ENCODE measurements at places on chromosomes 6 and 20.
A peak's percentile ranks its signal among the peaks of the same experiment; 100 is the strongest.

DNA sequence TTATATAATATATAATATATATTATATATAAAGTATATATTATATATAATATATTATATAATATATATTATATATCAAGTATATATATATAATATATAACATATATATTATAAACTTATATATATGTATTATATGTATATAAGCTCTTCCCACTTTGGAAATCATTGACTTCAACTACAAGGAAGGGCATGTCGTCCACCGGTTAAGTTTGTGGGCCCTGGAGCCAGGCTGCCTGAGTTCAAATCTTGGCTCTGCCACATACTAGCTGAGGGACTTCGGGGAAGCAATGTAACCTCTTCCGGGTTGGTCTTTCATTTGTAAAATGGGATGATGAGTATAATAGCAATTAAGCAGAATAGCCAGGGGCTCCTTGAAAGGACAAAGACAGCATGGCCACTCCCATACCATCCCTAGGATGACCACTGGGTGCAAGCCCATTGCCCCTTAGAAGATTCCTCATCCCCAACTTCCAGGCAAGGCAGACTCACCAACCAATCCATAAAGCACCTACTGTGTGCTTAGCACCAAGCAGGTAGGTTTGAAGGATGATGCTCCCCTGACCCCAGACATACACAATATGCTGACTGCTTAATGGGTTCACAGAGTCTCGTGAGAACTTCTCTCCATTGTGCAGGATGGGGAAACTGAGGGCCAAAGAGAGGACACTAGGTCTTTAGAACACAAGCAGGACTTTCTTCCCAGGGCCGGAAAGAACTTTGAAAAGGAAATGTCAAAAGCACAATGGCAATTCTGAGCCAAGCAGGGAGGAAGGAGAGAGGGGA lies 163.2 kb downstream of the MRPL14 start:
- no peak overlapping the region for H3K4me3 ChIP-seq
- no peaks in the 10 kb centered on the region for H3K4me1 ChIP-seq
- DNase-seq = no peak
- H3K27me3 ChIP-seq = peaks cover 15% of the 10 kb centered on the region

DNA sequence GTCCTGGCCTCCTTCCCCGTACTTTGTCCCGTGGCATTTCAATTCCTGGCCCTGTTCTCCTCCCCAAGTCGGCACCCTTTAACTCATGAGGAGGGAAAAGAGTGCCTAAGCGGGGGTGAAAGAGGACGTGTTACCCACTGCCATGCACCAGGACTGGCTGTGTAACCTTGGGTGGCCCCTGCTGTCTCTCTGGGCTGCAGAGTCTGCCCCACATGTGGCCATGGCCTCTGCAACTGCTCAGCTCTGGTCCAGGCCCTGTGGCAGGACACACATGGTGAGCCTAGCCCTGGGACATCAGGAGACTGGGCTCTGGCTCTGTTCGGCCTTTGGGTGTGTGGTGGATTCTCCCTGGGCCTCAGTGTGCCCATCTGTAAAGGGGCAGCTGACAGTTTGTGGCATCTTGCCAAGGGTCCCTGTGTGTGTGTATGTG lies 58.5 kb downstream of the SRC start:
- peaks cover 15% of the 10 kb centered on the region for H3K4me1 ChIP-seq
- peaks cover 26% of the 10 kb centered on the region for H3K27me3 ChIP-seq
- no peak for DNase-seq
- H3K4me3 ChIP-seq = no peak overlapping the region
- no peak overlapping the region for H3K27ac ChIP-seq

GRCh38 chr6:126182650-126183311 lies 157.1 kb upstream of the CENPW start:
- H3K36me3 ChIP-seq = peaks cover 2% of the 10 kb centered on the region
- no peak overlapping the region for H3K27ac ChIP-seq
- H3K27me3 ChIP-seq = no peaks in the 10 kb centered on the region
- peaks cover 11% of the 10 kb centered on the region for H3K4me1 ChIP-seq
- DNase-seq = no peak
- no peak overlapping the region for H3K4me3 ChIP-seq

GRCh38 chr20:44019638-44020335 lies 105.1 kb downstream of the TOX2 start:
- peak overlapping the region; percentile 71 for H3K4me3 ChIP-seq
- H3K36me3 ChIP-seq = no peaks in the 10 kb centered on the region
- no peak overlapping the region for H3K27ac ChIP-seq
- peaks cover 30% of the 10 kb centered on the region for H3K4me1 ChIP-seq
- DNase-seq = peak; percentile 32

- H3K27ac ChIP-seq = peak overlapping the region; percentile 99
- H3K4me1 ChIP-seq = peaks cover 61% of the 10 kb centered on the region
- peaks cover 1% of the 10 kb centered on the region for H3K36me3 ChIP-seq
- no peak for DNase-seq
- no peaks in the 10 kb centered on the region for H3K27me3 ChIP-seq
Observed at GRCh38 chr6:37257320-37257633, 295 bp upstream of the TBC1D22B start.

- H3K27ac ChIP-seq = no peak overlapping the region
- DNase-seq = peak; percentile 49
- no peaks in the 10 kb centered on the region for H3K36me3 ChIP-seq
- H3K4me1 ChIP-seq = peaks cover 14% of the 10 kb centered on the region
- peaks cover 59% of the 10 kb centered on the region for H3K27me3 ChIP-seq
- peak overlapping the region; percentile 92 for H3K4me3 ChIP-seq
Observed at GRCh38 chr6:106360989-106361430, 493 bp downstream of the CRYBG1 start.

- no peaks in the 10 kb centered on the region for H3K4me1 ChIP-seq
- H3K4me3 ChIP-seq = no peak overlapping the region
- H3K27ac ChIP-seq = no peak overlapping the region
- no peak for DNase-seq
Observed at GRCh38 chr20:6100246-6100645, 22.6 kb downstream of the FERMT1 start.

DNA sequence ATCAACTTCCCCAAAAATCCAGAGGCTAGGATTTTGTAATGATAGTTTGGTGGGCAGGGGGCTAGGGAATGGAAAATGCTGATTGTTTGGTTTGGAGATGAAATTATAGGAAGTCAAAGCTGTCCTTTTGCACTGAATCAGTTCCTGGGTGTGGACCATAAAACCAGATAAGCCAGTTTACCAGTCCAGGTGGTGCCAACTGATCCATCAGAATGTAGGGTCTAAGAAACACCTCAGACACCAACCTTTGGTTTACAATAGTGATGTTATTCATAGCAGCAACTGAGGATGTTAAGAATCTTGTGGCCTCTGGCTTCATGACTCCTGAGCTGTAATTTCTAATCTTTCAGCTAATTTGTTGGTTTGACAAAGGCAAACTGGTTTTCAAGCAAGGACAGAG lies 496.6 kb upstream of the EPHA7 start:
- H3K27ac ChIP-seq = no peak overlapping the region
- no peak overlapping the region for H3K4me3 ChIP-seq
- no peaks in the 10 kb centered on the region for H3K4me1 ChIP-seq
- no peak for DNase-seq
- H3K27me3 ChIP-seq = no peaks in the 10 kb centered on the region

GRCh38 chr6:54900666-54901065 lies 54.1 kb downstream of the FAM83B start:
- no peak overlapping the region for H3K27ac ChIP-seq
- no peaks in the 10 kb centered on the region for H3K36me3 ChIP-seq
- DNase-seq = no peak
- no peaks in the 10 kb centered on the region for H3K27me3 ChIP-seq
- H3K4me1 ChIP-seq = no peaks in the 10 kb centered on the region
- H3K4me3 ChIP-seq = no peak overlapping the region

DNA sequence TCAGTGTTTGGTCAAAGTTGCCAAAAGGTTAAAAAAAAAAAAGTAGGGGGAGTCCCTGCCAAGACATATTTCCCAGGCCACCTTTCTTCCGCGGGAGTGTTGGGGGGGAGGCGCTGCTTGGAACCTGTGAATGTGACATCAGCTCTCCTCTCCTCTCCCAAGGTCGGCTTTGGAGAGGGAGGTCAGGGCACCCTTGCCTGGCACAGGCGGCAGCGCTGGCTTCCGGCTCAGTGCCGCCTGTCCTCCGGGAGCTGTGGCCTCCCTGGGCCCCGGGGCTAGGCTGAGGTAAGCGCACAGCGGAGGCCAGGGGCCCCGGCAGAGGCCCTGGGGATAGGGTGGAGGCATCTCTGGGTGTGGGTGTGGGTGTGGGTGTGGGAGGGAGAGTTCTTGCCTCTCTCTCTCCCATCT lies 1.9 kb upstream of the EDN1 start:
- no peak overlapping the region for H3K27ac ChIP-seq
- H3K36me3 ChIP-seq = no peaks in the 10 kb centered on the region
- peaks cover 46% of the 10 kb centered on the region for H3K27me3 ChIP-seq
- no peak overlapping the region for H3K4me3 ChIP-seq
- peaks cover 27% of the 10 kb centered on the region for H3K4me1 ChIP-seq

GRCh38 chr6:110595112-110595511 lies 118.7 kb upstream of the SLC22A16 start:
- H3K27me3 ChIP-seq = no peaks in the 10 kb centered on the region
- H3K4me3 ChIP-seq = no peak overlapping the region
- no peak for DNase-seq
- peaks cover 22% of the 10 kb centered on the region for H3K4me1 ChIP-seq

- H3K36me3 ChIP-seq = no peaks in the 10 kb centered on the region
- no peak overlapping the region for H3K4me3 ChIP-seq
- DNase-seq = no peak
- H3K4me1 ChIP-seq = no peaks in the 10 kb centered on the region
- no peak overlapping the region for H3K27ac ChIP-seq
Observed at GRCh38 chr6:86765211-86765610, 172.1 kb upstream of the HTR1E start.

DNA sequence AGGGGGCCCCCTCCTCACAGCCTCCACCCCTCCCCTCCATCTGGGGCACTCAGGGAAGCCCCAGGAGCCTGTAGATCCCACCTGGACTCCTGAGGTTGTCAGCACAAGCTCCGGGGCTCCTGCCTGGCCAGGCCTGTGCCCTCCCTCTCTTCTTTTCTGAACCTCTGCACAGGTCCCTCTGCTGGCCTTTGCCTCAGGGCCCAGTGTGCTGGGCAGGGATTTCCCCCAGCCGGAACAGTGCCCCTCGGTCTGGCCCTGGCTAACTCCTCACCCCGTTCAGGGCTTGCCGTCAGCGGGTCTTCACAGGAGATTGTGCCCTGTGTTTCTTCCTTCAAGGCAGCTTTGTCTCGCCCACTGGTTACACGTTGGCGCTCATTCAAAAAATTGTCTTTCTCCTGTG lies 64.9 kb downstream of the SYNDIG1 start:
- no peaks in the 10 kb centered on the region for H3K27me3 ChIP-seq
- H3K4me3 ChIP-seq = no peak overlapping the region
- no peak for DNase-seq
- H3K27ac ChIP-seq = no peak overlapping the region
- H3K4me1 ChIP-seq = no peaks in the 10 kb centered on the region
- H3K36me3 ChIP-seq = peaks cover 7% of the 10 kb centered on the region

- H3K27me3 ChIP-seq = peaks cover 11% of the 10 kb centered on the region
- DNase-seq = no peak
- H3K36me3 ChIP-seq = no peaks in the 10 kb centered on the region
- H3K27ac ChIP-seq = no peak overlapping the region
- peaks cover 5% of the 10 kb centered on the region for H3K4me1 ChIP-seq
- no peak overlapping the region for H3K4me3 ChIP-seq
Observed at GRCh38 chr6:46356543-46356942, 134.7 kb downstream of the RCAN2 start.

DNA sequence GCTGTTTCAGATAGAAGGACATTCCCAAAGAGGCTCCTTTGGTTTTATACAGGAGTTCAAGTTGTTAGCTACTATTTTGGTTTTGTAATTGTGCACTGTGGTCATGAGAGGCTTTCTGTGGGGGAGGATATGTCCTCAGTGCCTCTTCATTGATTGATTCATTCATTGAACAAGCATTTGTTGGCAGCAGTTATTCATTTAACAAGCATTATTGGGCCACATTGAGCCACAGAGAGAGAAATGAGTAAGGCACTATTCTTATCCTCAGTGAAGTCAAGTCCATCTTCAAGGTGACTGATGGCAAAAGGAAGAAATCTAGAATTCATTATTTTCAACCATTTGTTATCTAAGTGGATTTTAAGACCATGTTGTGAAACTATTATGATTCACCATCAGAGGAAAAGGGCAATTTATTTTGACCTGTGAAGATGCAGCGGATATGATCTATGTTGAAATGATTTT lies 697.2 kb upstream of the CITED2 start:
- H3K27ac ChIP-seq = no peak overlapping the region
- no peaks in the 10 kb centered on the region for H3K36me3 ChIP-seq
- H3K4me3 ChIP-seq = no peak overlapping the region
- peaks cover 14% of the 10 kb centered on the region for H3K27me3 ChIP-seq

- H3K27me3 ChIP-seq = peaks cover 14% of the 10 kb centered on the region
- DNase-seq = peak; percentile 12
- peak overlapping the region; percentile 95 for H3K4me3 ChIP-seq
- peak overlapping the region; percentile 74 for H3K27ac ChIP-seq
Observed at GRCh38 chr6:11536795-11537194, 754 bp upstream of the TMEM170B start.

DNA sequence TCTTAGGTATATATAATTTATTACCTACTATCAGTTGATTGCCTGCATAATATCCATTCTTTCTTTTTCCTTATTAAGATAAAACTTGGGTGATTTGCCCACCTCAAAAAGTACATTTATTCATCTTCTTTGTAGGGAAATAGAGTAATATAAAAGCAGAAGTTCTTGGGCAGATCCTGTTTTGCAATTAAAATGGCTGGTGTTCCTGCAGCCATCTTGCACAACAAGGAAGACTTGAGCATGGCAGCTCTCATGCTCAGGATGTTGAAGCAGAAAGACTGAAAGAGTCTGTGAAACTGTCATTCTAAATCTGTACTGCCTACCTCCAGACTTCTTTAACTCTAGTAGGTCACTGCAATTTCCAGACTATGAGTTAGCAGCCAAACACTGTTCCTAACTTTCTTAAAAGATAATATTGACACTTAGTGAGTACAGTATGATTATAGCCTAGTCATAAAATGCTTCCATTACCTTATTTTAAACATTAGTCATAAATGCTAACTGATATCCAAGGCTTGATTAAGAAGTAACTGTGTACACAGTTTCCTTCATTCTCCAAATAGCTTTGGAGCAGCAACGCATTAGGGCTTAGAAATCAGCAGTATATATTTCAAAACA lies 24.6 kb upstream of the HTR1B start:
- H3K27me3 ChIP-seq = no peaks in the 10 kb centered on the region
- H3K4me3 ChIP-seq = no peak overlapping the region
- H3K36me3 ChIP-seq = no peaks in the 10 kb centered on the region
- no peak overlapping the region for H3K27ac ChIP-seq

GRCh38 chr6:113978084-113978675 lies 7.2 kb upstream of the HDAC2 start:
- DNase-seq = no peak
- H3K27me3 ChIP-seq = no peaks in the 10 kb centered on the region
- no peak overlapping the region for H3K27ac ChIP-seq
- H3K4me1 ChIP-seq = no peaks in the 10 kb centered on the region
- H3K36me3 ChIP-seq = no peaks in the 10 kb centered on the region
- H3K4me3 ChIP-seq = no peak overlapping the region

DNA sequence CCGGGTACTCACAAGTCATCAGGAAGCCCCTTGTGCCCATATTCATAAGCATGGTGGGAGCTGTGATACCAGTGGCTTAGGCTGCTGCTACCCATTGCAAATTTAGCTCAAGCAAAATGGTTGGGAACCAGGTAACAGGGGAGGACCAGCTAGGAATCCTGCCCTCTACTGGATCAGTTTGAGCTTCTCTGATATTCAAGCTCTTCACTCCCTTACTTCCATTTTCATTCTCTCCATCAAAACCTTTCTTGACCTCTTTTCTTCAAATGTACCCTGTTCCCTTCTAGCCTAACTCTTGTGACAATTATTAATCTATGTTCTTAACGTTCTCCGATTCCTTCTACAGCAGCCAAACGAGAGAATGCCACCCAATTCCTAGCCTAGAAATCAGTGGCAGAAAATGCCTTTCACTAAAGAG lies 9.7 kb downstream of the NOL7 start:
- H3K27me3 ChIP-seq = no peaks in the 10 kb centered on the region
- DNase-seq = peak; percentile 14
- peaks cover 22% of the 10 kb centered on the region for H3K36me3 ChIP-seq
- peak overlapping the region; percentile 17 for H3K27ac ChIP-seq
- peaks cover 12% of the 10 kb centered on the region for H3K4me1 ChIP-seq
